ENCODE measurements at places on chromosomes 6 and 20.
A peak's percentile ranks its signal among the peaks of the same experiment; 100 is the strongest.

DNA sequence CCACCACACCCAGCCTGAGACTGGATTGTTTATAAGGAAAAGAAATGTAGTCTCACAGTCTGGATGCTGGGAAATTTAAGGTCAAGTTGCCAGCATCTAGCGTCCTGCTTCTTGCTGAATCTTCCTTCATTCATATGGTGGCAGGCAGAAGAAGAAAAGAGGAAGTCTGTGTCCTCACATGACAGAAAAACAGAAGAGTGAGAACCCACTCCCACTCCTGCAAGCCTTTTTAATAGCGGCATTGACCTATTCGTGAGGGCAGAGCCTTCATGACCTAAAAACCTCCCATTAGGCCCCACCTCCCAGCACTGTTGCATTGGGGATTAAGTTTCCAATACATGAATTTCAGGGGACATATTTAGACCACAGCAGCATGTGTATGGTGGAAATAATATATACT lies 160.8 kb upstream of the BMP2 start:
- DNase-seq, result no peak

DNA sequence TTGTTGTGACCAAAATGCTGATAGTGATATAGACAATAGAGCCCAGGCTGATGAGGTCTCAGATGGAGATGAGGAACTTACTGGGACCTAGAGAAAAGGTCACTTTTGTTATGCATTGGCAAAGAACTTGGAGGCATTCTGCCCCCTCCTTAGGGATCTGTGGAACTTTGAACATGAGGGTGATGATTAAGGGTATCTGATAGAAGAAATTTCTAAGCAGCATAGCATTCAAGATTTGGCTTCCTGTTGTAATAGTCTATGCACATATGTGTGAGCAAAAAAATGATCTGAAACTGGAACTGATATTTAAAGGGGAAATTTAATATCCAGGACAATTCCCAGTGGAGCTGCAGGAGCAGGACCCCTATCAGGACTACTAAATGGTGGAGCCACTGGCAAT lies 17.1 kb downstream of the HLA-A start:
- DNase-seq, result no peak

- no peak for DNase-seq
Measured at GRCh38 chr20:23887856-23888255, 8.3 kb upstream of the CST5 start.

DNA sequence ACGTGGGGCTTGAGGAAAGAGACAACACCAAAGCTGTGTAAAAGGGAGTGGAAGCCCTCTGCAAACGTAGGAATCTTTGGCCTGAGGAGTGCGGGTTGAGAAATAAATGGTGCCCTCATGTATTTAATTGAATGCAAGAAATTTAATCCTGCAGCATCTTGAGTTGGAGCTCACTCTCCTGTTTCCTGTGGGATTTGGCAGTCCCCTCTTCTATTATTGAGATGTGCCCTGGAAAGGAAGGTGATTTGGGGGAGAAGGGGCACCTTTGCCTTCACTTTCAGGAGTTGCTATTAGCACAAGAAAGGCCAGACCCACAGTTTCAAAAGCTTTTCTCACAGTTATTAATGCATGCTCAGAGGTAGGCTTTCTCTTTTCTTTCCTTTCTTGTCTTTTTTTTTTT lies 201.4 kb upstream of the HDDC2 start:
- DNase-seq, result no peak

DNA sequence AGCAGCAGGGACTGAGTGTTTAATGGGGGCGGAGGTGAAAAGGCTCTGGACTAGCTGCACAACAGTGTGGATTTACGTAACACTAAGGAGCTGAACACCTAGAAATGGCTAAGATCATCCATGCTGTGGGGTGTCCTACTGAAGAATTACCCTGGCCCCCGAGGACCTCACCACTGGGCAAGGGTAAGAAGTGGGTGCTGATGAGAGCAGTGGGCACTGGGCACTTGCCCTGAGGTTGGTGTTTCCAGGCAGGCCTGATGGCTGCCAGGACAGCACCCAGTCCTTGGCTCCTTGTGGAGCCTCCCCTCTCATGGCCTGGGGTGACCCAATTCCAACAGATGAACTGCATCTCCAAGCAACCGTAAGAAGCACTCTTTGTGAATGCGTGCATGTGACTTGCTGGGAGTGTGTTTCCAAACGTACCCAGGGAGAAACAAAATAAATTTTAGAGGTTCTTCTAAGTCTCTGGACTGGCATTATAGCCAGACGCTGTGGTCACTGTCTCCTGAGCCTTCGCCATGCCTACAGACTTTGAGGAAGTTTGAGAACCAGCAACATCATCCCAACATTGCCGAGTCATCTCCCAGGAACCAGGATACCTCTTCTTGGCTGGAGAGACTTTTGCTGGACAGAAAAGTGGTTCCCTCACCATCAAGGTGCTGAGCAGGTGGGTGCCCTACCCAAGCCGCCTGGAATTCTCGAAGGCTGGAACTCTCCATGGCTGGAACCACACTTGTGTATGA lies 245.9 kb downstream of the ERMARD start:
- DNase-seq, result no peak

GRCh38 chr6:158481690-158482473 lies 78.0 kb upstream of the TMEM181 start:
- DNase-seq, result peak; percentile 57

DNA sequence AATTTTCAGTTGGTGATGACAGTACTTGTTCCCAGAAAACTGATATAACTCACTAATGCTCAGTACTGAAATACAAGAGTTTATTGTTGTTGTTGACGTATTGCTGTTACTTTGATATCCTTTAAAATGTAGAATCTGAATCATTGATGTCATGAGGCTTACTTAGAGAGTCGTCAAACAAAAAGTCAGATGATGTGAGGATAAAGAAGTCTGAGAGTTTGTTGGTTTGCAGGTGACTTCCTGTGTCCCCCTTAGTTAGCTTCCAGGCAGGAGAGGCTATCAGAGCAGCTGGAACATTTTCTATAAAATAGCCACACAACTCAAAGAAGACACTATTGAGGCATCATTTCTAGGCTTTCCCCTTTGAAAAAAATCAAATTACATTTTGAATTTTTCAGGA lies 97.9 kb downstream of the ADGRG6 start:
- no peak for DNase-seq

GRCh38 chr6:124433387-124434160 lies 528.7 kb upstream of the RNF217 start:
- no peak for DNase-seq

DNA sequence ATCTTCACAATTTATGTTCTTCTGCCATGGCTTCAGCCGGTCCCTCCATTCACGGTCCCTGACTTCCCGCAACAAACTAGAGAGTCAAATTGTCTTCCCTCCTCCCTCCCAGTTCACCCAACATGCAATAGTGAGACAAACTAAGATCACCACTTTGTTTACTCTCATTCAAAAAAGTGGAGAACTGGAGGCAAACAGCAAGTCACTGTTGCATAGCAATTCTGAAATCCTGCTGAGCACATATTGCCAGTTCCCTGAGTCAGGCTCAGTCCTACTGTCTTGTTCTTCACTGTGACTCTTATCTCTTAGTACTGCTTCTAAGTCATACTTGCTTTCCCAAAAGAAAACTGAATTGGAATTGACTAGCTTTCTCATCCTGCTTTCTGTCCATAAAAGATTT lies 287.2 kb upstream of the SASH1 start:
- no peak for DNase-seq

GRCh38 chr20:20070871-20071726 lies 18.8 kb downstream of the CFAP61 start:
- no peak for DNase-seq

DNA sequence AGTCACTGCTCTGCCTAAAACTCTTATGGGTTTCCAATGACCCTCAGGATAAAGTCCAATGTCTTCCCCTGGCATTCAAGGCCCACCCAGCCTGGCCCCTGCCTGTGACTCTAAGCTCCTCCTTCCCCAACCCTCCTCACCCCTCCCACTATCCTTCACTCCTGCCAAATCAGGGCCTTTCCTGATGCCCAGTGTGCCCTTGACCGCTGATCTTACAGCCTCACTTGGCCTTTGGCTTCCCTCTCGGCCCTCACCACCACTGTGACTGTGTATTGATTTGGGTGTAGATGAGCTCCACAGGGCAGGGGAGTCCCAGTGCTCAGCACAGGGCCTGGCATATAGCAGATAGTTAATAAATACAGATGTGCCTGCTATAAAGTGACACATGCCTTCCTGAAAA lies 115.7 kb downstream of the TOX2 start:
- no peak for DNase-seq

- DNase-seq, result no peak
Measured at GRCh38 chr6:110020888-110021287, 42.8 kb downstream of the GPR6 start.

GRCh38 chr6:159655409-159655988 lies 37.5 kb downstream of the SOD2 start:
- DNase-seq, result no peak

GRCh38 chr6:128438393-128438792 lies 82.0 kb downstream of the PTPRK start:
- DNase-seq, result no peak

GRCh38 chr6:156098839-156099238 lies 643.2 kb upstream of the NOX3 start:
- DNase-seq, result no peak

- no peak for DNase-seq
Measured at GRCh38 chr20:45745015-45745414, 22.9 kb downstream of the SPINT4 start.

DNA sequence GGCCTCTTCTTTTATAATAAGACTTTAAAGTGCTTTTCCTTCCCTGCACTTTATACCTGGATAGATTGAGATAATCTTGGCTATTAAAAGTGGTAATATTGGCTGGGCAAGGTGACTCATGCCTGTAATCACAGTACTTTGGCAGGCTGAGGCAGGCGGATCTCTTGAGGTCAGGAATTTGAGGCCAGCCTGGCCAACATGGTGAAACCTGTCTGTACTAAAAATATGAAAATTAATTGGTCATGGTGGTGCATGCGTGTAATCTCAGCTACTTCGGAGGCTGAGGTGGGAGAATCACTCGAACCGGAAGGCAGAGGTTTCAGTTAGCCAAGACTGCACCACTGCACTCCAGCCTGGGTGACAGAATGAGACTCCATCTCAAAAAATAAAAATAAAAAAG lies 197.1 kb upstream of the RGS17 start:
- DNase-seq, result no peak

DNA sequence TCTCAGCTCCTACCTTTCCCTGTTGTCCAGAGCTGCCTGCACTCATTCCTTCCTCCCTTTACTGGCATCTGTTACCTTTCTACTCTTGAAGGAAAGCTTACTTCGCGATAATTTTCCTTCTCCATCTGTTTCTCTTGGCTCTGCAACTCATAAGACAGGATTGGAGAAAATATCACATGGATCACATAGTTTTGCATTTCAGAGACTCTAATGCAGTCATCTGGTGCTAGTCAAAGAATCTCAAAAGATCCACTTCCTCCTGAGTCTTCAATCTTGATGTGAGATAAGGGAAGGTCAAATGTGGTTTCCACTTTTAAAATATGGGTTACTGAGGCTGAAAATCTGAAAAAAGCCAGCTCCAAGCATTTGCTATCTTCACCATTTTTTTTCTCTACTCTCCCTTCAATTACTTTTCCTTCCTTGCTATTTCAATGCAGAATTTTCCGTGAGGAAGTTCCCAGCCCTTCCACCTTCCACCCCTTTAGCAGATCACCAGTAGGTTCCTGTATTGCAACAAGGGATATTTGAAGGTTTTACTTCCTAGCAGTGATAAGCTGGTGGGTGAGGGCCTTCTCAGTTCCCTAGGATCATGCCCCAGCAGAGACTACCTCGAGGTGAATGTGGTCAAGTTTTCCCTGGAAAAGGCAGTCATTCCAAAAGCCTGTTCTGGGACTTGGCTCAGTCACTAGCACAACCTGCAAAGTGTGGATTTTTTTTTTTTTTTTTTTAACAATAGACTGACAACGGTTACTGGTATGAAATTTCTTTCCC lies 62.8 kb upstream of the LRRC1 start:
- no peak for DNase-seq

DNA sequence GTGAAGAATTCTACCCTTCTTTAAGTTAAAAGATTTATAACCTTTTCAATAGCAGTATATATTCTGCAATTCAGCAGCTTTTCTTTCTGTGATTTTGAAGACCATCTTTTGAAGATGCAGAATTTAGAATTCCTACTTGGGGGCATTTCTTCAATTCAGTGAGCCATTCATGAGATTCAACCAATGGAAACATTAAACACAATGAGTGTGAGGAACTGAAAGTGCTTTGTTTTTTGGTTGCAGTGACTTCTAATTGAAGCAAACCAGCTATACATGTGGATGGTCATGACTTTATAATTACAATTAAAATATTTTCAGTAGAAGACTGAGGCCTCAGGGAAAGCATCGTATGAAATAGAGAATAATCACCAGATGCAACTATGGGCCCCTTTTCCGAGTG lies 108.3 kb downstream of the CARMIL1 start:
- no peak for DNase-seq

DNA sequence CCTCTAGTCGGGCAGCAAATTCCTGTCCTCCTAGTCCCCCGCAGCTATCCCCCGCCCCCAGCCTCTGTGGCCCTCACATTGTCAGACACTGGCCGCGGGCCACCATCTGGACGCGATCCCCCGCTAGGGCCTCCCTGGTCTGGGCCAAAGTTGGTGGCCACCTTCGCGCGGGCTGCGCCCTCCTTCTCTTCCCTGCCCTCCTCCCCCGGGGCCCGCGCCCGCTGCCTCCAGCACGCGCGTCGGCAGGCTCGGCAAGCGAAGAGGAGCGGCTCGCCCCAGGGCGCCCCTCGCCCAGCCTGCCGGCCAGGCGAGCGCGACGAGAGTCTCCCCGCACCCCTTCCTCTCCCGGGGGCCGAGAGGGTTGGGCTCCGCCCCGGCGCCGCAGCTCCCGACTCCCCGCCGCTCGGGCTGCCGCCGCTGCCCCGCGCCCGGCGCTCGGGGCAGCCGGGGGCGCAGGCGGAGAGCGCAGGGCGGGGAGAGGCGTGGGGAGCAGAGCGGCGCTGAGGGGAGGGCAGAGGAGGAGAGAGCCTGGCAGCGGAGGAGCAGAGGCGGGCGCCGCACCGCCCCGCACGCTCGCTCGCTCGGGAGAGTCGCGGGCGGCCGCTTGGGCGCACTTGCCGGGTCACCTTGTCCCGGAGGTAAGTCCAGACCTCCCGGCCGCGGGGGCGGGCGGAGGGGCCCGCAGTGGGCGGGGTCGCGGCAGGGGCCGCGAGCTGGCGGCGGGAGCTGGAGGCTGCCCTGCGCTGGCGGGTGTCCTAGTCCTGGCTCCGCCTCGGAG lies at the start of gene SYNDIG1:
Gene SYNDIG1, plus strand, starts transcription at position 514 of the 778 bp plus-strand sequence. CDS start 73,469 bp downstream, outside the sequence.
- DNase-seq, result no peak

DNA sequence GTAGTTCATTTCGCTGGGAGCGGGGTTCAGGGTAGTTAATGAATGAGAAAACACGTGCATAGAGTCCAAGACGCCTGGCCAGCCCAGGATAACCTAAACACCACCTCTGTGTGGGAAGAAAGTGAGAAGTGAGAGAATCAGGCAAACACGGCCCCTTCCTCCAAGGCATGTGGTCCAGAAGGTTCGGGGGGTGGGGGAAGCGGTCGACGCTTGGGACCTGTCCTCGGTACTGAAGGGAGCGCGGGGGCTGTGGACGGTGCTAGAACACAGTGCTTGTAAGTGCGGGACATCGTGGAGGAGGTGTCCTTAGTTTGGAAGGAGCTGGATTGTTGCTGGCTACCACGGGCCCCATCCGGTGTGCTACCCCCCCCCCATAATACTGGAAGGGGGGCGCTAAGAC lies 1.7 kb upstream of the VSTM2L start:
- DNase-seq, result no peak

GRCh38 chr6:42276034-42276890 lies 58.6 kb upstream of the MRPS10 start:
- no peak for DNase-seq

- no peak for DNase-seq
Measured at GRCh38 chr6:160265869-160266476, 7.4 kb upstream of the SLC22A2 start.
